ENCODE measurements at places on chromosomes 16 and 17.

GRCh38 chr17:80064696-80065095 is 28.3 kb downstream of the CCDC40 start:
- DNase-seq: no peak
- H3K27me3 ChIP-seq: no peaks in the 10 kb centered on the region
- H3K4me1 ChIP-seq: peaks cover 21% of the 10 kb centered on the region
- H3K4me3 ChIP-seq: no peak overlapping the region
- H3K27ac ChIP-seq: peak overlapping the region; percentile 52

GRCh38 chr17:17200831-17201230 is 5.3 kb downstream of the PLD6 start:
- H3K27ac ChIP-seq: peak overlapping the region; percentile 75
- no peaks in the 10 kb centered on the region for H3K27me3 ChIP-seq
- peak; percentile 82 for DNase-seq
- H3K4me1 ChIP-seq: peaks cover 38% of the 10 kb centered on the region
- no peaks in the 10 kb centered on the region for H3K36me3 ChIP-seq
- no peak overlapping the region for H3K4me3 ChIP-seq

GRCh38 chr17:2721603-2722002 is 10.0 kb upstream of the CLUH start:
- DNase-seq: no peak
- no peak overlapping the region for H3K27ac ChIP-seq
- no peak overlapping the region for H3K4me3 ChIP-seq
- no peaks in the 10 kb centered on the region for H3K4me1 ChIP-seq

DNA sequence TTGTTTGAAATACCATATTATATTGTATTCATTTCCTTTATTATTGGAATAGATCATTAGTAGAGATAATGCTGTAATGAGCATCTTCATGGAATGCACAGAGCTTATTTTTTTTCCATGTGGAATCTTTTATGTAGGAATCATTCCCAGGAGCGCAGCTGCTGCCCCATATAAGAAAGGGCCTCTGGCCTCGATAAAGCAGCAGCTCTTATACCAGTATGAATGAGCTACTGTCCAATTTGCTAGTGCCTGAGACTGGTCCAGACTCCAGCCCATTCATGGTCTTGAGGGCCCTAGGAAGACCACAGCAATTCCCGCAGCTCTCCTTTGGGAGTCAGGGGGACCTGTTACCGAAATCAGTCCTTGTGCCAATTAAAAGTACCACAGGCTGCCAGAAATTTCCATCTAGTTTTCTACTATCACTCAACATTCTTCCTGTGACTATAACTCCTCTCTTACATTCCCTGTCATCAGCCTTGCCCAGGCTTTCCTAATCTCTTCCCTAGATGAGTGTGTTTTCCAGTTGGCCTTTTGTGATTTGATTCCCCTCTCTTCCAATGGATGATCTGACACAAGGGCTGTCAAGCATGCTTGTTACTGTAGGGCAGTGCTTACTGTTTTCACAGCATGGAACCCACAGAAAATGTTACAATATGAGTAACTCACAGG is 1.9 kb downstream of the ZNF843 start:
- H3K27me3 ChIP-seq: no peaks in the 10 kb centered on the region
- H3K36me3 ChIP-seq: no peaks in the 10 kb centered on the region
- H3K4me1 ChIP-seq: peaks cover 13% of the 10 kb centered on the region
- H3K4me3 ChIP-seq: no peak overlapping the region
- no peak overlapping the region for H3K27ac ChIP-seq

DNA sequence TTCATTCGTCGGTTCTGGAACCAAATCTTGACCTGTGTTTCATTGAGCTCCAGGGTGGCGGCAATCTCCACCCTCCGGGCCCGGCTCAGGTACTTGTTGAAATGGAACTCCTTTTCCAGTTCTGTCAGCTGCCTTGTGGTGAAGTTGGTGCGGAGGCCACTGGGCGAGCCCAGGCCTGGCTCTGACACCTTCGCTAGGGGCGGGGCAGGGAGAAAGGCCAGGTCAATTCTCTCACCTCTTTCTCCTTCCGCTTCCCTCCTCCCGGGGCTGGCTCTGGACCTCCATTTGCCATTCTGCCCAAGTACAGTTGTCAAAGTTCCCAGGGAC is 1.2 kb downstream of the HOXB1 start:
- H3K27ac ChIP-seq: no peak overlapping the region
- H3K27me3 ChIP-seq: no peaks in the 10 kb centered on the region
- H3K36me3 ChIP-seq: no peaks in the 10 kb centered on the region
- no peaks in the 10 kb centered on the region for H3K4me1 ChIP-seq
- no peak for DNase-seq
- H3K4me3 ChIP-seq: no peak overlapping the region

GRCh38 chr17:30950669-30951399 is 20.0 kb upstream of the RNF135 start:
- H3K36me3 ChIP-seq: no peaks in the 10 kb centered on the region
- peaks cover 3% of the 10 kb centered on the region for H3K4me1 ChIP-seq
- no peak overlapping the region for H3K27ac ChIP-seq
- no peak for DNase-seq

- no peaks in the 10 kb centered on the region for H3K4me1 ChIP-seq
- no peaks in the 10 kb centered on the region for H3K36me3 ChIP-seq
- H3K27ac ChIP-seq: no peak overlapping the region
- H3K27me3 ChIP-seq: no peaks in the 10 kb centered on the region
These were observed 8.5 kb downstream of the HIRIP3 start for GRCh38 chr16:29986931-29987330.

DNA sequence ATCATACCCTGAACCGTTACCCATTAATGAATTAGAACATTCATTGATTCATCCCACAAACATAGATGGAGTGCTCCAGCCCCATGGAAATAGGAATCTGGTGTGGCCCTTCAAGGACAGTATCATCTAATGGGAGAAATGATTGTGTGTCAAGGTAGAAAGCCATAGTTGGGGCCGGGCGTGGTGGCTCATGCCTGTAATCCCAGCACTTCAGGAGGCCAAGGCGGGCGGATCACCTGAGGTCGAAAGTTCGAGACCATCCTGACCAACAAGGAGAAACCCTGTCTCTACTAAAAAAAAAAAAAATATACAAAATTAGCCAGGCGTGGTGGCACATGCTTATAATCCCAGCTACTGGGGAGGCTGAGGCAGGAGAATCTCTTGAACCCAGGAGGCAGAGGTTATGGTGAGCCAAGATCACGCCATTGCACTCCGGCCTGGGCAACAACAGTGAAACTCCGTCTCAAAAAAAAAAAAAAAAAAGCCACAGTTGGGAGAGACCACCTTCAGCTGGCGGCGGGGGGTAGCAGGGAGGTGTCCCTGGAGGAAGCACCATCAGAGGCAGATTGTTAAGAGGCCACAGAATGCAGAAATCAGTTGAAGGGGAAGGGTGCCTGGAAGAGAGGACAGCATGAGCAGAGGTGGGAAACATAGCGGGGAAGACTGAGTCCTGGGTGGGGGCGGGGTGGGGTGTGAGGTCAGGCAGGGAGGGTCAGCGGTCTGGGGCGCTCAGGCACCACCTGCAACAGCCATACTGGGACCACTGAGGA is 60.0 kb downstream of the USP22 start:
- no peaks in the 10 kb centered on the region for H3K36me3 ChIP-seq
- DNase-seq: no peak
- H3K4me1 ChIP-seq: no peaks in the 10 kb centered on the region
- no peak overlapping the region for H3K4me3 ChIP-seq
- no peak overlapping the region for H3K27ac ChIP-seq
- no peaks in the 10 kb centered on the region for H3K27me3 ChIP-seq

DNA sequence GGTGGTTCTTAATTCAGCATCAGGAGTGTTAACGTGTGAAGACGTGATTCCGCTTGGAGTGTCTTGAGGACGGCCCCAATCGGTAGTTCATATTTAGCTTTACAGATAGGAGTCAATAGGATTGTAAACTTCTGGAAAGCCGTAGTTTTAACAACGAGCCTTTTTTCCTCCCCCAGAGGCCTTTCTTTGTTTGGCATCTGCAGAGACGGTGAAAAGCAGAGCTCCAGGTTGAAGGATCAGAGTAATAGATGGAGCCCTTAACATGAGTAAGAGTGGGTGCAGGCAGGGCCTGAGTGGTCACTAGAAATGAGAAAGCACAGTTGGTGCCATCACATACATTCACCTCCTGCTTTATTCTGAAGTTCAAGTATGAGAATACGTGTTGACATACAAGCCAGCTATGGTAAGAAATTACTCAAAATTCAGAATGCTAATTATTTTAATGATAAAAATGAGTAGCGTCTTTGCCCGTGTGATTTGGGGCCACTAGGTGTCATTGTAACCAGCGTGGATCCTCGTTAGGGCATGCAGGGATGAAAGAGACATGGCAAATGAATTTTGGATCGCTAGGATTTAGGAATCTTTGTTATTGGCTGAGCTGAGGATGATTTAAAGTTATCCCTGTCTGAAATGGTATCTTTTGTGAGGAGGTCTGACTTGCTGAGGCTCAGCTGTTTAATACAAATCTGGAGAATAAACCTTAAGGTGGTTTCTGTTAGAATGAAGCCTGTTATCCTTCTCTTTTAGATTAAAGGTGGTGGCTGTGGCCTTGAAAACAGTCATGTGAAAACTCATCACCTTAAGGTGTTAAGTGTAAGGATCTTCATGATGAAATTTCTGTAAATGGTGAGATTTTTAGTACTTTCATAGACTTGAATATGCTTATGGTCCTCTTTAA is 18.6 kb downstream of the PRCD start:
- no peaks in the 10 kb centered on the region for H3K36me3 ChIP-seq
- DNase-seq: no peak
- H3K27ac ChIP-seq: peak overlapping the region; percentile 94
- H3K27me3 ChIP-seq: no peaks in the 10 kb centered on the region

GRCh38 chr16:87561200-87562105 is 40.9 kb upstream of the JPH3 start:
- no peak overlapping the region for H3K27ac ChIP-seq
- H3K36me3 ChIP-seq: no peaks in the 10 kb centered on the region
- peaks cover 20% of the 10 kb centered on the region for H3K4me1 ChIP-seq
- H3K4me3 ChIP-seq: no peak overlapping the region
- no peaks in the 10 kb centered on the region for H3K27me3 ChIP-seq

DNA sequence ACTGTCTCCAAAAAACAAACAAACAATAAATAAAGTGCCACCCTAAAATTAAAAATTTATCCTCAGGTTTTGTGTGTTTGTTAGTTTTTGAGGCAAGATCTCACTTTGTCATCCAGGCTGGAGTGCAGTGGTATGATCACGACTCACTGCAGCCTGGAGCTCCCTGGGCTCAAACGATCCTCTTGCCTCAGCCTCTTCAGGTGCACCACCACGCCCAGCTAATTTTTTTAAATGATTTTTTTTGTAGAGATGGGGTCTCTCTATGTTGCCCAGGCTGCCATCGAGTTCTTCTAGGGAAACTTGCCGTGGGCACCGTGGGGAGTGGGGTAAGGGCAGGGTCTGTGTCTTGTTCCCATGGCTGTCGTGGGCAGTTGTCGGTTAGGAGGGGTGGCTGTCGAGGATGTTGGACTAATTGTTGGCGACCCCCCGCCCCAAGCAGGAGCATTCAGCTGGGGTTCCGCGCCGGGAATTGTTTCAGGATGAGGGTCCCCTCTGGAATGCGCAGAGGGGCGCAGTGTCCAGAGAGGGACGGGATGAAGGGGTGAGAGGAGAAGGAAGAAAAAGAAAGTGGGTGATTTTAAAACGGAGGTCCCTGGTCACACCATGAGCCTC is 1.1 kb upstream of the RNF213 start:
- peak overlapping the region; percentile 87 for H3K27ac ChIP-seq
- no peaks in the 10 kb centered on the region for H3K36me3 ChIP-seq
- no peak for DNase-seq
- H3K27me3 ChIP-seq: no peaks in the 10 kb centered on the region

DNA sequence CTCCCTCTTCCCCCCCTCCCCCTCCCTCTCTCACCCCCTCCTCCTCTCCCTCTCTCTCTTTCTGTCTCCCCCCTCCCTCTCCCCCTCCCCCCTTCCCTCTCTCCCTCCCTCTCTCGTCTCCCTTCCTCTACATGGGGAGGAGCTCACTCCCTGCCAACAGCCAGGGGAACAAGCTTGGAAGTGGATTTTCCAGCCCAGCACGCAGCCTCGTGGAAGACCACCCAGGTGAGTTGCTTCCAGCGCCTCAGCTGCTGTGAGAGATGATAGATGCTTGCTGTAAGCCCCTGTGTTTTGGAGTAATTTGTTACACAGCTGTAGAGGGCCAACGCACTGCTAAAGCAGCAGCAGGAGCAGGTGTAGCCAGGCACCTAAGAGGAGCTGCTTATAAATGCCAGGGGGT is 20.8 kb downstream of the ACTG1 start:
- H3K36me3 ChIP-seq: no peaks in the 10 kb centered on the region
- peaks cover 7% of the 10 kb centered on the region for H3K4me1 ChIP-seq
- no peak overlapping the region for H3K4me3 ChIP-seq
- DNase-seq: no peak
- no peaks in the 10 kb centered on the region for H3K27me3 ChIP-seq

- no peak for DNase-seq
- no peaks in the 10 kb centered on the region for H3K36me3 ChIP-seq
- no peaks in the 10 kb centered on the region for H3K27me3 ChIP-seq
- no peak overlapping the region for H3K27ac ChIP-seq
- H3K4me1 ChIP-seq: no peaks in the 10 kb centered on the region
- no peak overlapping the region for H3K4me3 ChIP-seq
These were observed 45.3 kb upstream of the FASN start for GRCh38 chr17:82143333-82143732.

GRCh38 chr17:35373984-35374765 is 754 bp upstream of the SLFN11 start:
- H3K27ac ChIP-seq: peak overlapping the region; percentile 80
- H3K36me3 ChIP-seq: no peaks in the 10 kb centered on the region
- no peaks in the 10 kb centered on the region for H3K4me1 ChIP-seq
- DNase-seq: peak; percentile 40
- peak overlapping the region; percentile 53 for H3K4me3 ChIP-seq

DNA sequence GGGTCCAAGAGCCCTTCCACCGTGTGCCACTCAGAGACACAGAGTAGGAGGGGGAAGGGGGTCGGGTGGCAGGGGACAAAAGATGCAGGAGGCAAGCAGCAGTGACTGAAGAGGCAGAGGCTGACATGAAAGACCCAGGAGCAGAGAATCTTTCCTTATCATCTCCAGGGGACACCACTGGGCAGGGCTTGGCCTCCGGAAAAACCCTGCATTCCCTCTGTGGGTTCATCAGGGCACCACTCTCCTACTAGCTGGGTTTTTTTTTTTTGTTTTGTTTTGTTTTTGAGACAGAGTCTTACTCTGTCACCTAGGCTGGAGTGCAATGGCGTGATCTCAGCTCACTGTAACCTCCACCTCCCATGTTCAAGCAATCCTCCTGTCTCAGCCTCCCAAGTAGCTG is 2.1 kb upstream of the STX4 start:
- peaks cover 8% of the 10 kb centered on the region for H3K4me1 ChIP-seq
- no peaks in the 10 kb centered on the region for H3K27me3 ChIP-seq
- no peak for DNase-seq
- no peak overlapping the region for H3K4me3 ChIP-seq
